Stimulated activated CD4-positive, alpha-beta T cell treated with anti-CD3 and anti-CD28 coated beads, Interleukin-12 subunit alpha, Interleukin-12 subunit beta, amount 100 ng/mL, for 24 hours (primary cell): ENCODE measurements at places on chromosomes 3 and 15.

DNA sequence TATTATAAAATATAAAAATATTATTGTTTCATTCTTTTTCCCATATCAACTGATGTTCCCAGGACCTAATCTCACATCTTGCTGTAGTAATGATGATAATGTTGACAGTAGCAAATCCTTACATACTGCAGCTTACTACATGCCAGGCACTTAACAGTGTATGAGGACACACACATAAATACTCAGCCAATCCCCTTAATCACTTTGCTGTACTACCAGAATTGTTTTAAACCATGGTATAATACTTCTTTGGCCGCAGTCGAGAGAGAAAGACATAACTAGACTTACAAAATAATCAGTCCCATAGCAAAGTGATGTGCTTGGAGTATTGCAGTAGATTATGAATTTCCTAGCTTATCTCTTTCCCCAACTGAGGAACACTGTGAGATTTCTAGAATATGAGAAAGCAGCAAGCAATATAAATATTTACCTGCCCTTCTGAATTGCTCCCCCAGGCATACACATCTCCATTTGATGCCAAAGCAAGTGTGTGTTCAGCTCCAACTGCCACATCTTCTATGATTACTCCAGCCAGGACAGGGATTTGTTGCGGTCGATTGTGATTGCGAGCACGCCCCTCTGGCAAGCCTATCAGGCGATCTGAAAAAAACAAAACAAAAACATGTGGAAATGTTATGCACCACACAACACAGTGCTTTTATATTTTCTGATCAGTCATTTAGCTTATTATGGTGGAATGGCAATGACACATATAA lies 33.0 kb downstream of the FBXL22 start:
- DNase-seq: no peak

- no peak for DNase-seq
Observed at GRCh38 chr15:30824518-30825195, 79.1 kb upstream of the FAN1 start.

DNA sequence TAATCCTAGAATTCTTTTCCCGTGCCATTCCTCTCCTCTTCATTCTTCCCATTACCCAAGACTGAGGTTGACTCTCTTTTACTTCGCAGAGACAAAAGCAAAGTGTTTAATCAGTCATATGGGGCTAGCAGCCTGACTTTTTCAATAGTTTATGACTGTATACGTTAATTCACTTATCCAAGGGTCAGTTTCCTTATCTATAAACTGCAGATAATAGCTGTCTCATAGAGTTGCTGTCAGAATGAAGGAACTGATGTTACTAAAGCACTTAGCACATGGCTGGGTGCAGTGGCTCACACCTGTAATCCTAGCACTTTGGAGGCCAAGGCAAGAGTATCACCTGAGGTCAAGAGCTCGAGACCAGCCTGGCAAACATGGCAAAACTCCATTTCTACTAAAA lies 43.5 kb upstream of the ULK4 start:
- DNase-seq: no peak

DNA sequence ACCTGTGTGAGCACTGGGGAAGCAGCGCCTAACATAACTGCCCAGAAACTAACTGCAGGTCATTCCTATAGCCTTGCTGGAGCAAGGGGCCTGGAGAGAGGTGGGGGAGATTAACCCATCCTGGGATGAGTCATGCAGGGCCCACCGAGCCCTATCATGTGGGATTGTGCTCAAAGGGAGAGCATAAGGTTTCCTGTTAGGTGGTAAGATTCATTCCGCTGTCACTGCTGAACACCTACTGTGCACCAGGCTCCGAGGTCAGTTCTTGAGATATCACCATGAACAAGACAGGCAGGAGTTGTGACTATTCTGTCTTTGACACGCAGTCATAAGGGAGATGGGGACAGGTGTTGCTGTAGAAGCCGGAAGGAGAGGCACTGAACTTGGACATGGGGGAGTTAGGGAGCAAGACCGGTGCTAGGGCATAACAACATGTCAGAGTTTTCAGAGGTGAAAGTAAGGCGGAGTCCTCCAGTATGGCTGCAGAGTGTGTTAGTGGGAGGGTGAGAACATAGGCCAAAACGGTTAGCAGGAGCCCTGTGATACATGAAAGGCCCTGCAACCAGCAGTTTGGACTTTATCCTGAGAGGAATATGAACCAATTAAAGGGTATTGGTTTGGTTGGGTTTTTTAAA lies 2.4 kb downstream of the SLC25A38 start:
- DNase-seq: no peak

DNA sequence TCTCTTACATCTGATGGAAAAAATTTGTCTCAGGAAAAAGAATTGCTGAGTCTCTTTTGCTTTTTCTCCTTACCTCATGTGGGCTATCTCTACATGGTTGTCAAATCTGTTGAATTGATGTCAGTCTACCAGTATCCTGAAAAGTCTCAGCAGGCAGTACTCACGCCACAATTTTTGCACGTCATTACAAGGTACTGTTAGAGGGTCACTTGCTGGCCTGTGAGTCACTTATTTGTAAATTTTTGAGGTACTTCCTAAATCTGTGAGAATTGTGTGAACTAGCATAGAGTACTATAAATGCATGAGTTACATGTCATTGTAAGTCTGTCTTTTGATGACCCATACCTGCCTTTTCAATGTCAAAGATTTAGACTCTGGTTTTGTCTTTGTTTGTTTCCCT lies 15.9 kb downstream of the HPS3 start:
- no peak for DNase-seq

- DNase-seq: no peak
Observed at GRCh38 chr15:69405110-69405509, 9.0 kb upstream of the KIF23 start.

DNA sequence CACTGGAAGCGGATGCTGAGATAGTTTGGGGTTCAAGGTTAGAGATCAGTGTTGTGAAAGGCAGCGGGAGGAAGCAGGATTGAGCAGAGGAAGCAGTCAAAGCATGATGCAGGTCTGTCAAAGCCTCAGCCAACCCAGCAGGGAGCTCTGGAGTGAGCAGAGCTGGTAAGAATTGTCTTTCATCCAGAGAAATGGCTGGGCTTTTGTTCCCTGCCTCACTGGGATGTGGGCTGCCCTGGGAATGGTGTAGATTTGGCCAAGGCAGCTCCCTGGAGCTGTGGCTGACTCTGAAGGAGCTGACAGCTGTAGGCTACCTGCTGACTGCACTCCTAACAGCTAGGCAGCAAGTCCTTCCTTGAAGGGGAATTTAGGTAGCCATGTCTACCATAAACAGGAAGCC lies 61.9 kb upstream of the STXBP5L start:
- no peak for DNase-seq

GRCh38 chr15:74578496-74578994 lies 37.1 kb upstream of the CLK3 start:
- DNase-seq: no peak

- no peak for DNase-seq
Observed at GRCh38 chr3:183487896-183488295, 59.5 kb upstream of the MCF2L2 start.

- no peak for DNase-seq
Observed at GRCh38 chr3:189953551-189953950, 167.1 kb downstream of the P3H2 start.

GRCh38 chr3:194009892-194010533 lies 125.9 kb upstream of the HES1 start:
- DNase-seq: no peak

GRCh38 chr3:195699860-195700259 lies 20.9 kb upstream of the MUC20 start:
- DNase-seq: no peak

GRCh38 chr3:14225421-14225820 lies 46.8 kb downstream of the LSM3 start:
- no peak for DNase-seq

DNA sequence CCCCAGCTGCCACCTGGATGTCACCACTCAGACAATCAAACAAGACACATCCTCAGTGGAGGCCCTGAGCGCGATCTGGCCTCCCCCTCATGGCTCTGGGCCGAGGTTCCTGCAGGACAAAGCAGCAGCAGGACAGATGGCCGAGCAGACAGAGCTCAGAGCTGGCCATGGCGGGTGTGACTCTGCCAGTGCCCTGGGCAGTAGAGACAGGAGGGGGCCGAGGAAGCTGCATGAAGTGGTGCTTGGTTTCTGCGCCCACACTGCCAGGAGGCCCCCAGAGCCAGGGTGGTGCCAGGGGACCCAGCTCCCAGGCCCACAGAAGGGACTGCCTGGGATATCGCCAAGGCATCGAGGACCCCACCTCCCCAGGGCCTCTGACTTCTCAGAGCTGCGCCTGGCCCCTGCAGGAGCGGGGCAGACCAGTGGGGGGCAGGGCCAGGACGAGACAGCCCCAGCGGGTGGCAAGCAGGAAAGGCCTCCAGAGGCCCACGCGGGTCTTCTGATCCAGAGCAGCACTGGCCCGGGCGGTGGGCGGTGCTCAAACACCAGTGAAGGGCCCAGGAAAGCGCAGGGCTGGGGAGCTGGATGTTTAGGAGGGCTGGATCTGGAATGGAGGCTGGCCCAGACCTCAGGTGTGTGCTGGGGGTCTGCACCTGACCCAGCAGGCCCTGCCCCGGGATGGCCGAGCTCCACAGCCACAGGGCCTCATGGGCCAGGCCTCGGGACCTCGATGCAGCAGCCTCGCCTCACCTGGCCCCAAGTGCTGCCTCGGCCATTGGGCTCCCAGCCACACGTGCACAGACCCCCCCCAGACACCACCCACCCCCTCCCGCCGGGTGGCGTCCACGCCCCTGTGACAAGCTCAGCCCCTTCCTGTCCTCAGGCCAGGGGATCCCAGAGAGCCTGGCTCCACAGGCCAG lies 76.0 kb downstream of the GOLGA8G start:
- DNase-seq: no peak

DNA sequence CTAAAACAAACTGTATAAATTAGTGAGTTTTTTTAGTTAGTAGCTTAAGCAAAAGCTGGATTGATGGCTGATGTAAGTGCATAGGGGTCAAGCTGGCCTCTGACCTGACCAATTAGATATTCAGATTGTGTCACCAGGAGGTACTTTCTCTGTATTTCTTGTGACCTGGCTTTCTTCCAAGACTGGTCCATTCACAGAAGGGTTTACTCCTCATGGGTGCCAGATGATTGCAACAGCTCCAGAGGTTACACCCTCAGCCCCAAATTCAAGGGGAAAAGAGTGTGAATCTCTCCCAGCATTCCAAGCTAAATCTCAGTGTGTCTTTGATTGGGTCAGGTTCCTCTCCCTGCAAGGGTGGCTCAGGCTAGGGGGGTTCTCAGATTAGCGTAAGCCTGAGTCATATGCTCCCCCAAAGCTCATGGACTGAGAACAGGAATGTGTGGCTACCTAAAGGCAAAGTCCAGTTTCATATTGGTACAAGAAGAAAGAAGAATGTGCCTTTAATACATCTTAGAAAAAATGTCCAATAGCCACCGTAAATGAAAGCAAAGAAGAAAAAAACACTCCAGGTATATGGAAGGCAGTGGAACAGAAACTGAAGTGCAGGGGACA lies 16.5 kb downstream of the PML start:
- DNase-seq: no peak

- no peak for DNase-seq
Observed at GRCh38 chr15:33119273-33119672, 75.2 kb downstream of the FMN1 start.

- DNase-seq: no peak
Observed at GRCh38 chr3:85867072-85867471, 908.3 kb downstream of the CADM2 start.

DNA sequence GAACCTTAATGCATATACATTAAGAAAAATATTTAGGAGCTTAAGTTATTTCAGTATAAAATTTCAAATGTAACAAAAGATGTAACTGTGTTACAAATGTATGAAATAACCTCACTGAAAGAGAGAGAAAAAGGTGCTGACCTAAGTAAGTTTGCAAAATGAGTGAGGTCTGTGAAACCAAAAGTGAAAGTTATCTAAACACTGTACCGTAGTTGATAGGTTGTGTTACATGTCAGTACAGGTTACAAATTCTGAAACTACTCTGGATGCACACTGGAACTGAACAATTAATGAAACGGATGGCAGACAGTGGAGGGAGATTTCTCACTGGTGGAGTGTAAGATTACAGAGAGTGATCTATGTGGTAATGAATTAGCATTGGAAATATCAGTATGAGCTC lies 420.7 kb downstream of the ZNF385D start:
- no peak for DNase-seq

- no peak for DNase-seq
Observed at GRCh38 chr3:69164296-69164695, 41.9 kb upstream of the LMOD3 start.

DNA sequence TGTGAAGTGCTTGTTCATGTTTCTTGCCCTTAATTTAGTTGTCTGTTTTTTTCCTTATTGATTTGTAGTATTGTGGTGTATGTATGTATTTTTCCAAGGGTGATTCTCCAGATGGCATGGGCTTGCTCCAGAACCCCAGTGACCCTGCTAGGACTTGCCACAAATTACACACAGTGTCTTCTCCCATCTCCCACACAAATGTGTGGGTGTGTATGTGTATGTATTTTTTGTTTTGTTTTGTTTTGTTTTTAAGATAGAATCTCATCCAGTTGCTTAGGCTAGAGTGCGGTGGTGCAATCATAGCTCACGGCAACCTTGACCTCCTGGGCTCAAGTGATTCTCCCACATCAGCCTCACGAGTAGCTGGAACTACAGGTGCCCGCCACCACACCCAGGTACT lies 36.2 kb upstream of the ARID3B start:
- no peak for DNase-seq

- DNase-seq: no peak
Observed at GRCh38 chr3:188326111-188326510, 172.2 kb downstream of the LPP start.

GRCh38 chr3:20569310-20569709 lies 383.3 kb upstream of the SGO1 start:
- no peak for DNase-seq

- DNase-seq: no peak
Observed at GRCh38 chr3:129462361-129462968, 22.4 kb downstream of the IFT122 start.

DNA sequence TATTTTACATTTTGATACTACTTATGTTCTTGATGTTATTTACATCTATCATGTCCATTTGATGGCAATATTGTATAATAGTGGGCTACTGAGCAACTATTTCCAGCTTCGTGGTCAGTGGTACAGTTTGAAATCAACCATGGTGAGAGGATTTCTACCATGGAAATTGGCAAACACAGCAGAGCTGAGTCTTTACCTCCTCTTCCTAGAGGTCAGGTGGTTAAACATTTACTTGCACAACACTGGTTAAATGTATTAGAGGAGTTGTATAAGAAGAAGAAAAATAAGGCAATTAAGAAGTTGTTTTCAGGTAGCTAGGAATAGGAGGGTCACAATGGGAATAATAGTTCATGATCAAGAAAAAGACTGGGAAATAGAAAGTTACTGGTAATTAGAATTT lies 7.2 kb upstream of the PPM1L start:
- DNase-seq: no peak

DNA sequence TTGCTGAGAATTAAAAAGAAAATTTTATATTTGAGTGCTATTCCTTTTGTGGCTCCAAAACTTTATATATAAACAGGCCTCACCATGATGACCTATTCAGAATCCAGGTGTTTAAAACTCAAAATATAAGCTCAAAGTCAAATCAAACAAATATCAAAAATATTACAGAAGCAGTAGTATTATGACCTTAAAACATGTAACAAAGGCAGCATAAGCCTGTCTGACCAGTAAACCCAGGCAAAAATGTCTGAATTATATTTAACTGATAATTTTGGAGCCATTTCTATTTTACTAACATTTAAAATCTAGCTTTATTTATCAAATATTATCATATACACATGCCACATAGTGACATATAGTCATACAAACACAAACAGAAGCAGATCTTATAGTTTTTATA lies 6.4 kb upstream of the NOX5 start:
- DNase-seq: no peak

- no peak for DNase-seq
Observed at GRCh38 chr3:132555306-132556035, 41.6 kb upstream of the ACKR4 start.

- no peak for DNase-seq
Observed at GRCh38 chr3:51398595-51399310, 7.7 kb downstream of the RBM15B start.
